ENCODE measurements at places on chromosomes 2 and 18.

DNA sequence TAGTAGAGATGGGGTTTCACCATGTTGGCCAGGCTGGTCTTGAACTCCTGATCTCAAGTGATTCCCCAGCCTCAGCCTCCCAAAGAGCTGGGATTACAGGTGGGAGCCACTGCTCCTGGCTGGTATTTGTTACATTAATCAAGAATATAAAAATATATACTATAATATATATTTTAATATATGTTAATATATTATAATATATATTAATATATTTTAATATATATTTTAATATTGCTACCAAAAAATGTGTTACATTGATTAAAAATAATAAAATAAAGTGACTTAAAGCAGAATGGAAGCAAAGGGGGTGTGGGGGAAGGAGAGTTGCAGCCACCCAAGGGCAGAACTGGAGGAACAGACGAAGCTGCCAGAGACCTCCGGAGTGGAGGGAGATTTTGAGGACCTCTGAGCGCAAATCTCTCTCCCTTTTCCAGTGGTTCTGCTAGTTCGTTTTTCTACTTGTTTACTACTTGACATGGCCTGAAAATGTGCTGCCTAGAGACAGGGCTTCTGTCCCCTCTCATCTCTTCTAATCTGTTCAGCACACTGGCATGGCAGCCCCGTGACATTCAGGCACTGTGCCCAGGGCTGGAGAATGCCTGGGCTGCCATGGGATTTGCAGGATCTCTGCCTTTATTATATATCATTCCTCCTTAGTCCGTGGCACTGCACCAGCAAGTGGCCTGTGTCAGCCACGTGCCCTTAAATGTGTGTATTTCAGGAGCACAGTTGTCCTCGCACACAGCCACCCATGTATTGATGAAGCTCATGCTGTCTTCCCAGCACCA is 47.9 kb upstream of the RAB12 start:
- no peak for DNase-seq

- no peak for DNase-seq
These were observed 246.1 kb upstream of the EPAS1 start for GRCh38 chr2:46051085-46051484.

DNA sequence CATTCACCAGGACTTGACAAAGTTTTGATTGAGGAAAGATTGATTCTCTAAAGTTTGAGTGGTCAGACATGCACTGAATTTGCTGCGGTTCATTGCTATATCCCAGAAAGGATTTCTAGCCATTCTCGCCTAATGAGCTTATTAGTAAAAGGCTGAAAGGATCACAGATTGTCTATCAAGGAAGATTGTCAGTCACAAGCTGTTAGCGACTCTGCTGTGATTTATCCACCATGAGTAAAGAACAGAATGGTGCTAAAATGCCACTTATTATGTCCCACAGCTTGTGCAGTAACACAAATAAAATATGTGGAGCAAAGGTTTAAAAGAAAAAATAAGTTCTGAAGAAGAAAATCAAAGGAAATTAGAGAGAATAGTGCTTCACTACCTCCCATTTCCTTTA is 701.2 kb upstream of the CDH7 start:
- no peak for DNase-seq

- DNase-seq = no peak
These were observed 147.1 kb downstream of the COL4A4 start for GRCh38 chr2:227016894-227017293.

- DNase-seq = no peak
These were observed 69.7 kb downstream of the ZNF521 start for GRCh38 chr18:25282282-25282681.

DNA sequence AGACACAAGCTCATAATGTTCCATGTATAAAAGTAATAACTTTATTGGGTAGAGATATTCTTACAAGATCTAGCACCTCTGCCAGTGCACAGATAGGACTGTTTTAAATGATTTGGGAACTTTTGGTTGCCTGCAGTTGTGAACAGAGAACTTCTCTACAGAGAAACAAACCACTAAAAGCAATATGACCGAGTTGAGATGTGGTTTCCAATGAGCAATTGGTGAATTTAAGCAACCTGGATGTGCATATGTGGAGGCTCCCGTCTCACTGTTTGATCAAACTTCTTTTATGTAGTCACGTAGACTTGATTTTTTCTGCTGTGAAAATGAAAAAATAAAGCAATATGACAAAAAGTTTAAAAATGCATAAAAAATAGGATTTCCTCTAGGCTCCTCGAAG is 7.8 kb downstream of the SOX11 start:
- no peak for DNase-seq

GRCh38 chr18:9156604-9157249 is 20.1 kb downstream of the ANKRD12 start:
- no peak for DNase-seq

DNA sequence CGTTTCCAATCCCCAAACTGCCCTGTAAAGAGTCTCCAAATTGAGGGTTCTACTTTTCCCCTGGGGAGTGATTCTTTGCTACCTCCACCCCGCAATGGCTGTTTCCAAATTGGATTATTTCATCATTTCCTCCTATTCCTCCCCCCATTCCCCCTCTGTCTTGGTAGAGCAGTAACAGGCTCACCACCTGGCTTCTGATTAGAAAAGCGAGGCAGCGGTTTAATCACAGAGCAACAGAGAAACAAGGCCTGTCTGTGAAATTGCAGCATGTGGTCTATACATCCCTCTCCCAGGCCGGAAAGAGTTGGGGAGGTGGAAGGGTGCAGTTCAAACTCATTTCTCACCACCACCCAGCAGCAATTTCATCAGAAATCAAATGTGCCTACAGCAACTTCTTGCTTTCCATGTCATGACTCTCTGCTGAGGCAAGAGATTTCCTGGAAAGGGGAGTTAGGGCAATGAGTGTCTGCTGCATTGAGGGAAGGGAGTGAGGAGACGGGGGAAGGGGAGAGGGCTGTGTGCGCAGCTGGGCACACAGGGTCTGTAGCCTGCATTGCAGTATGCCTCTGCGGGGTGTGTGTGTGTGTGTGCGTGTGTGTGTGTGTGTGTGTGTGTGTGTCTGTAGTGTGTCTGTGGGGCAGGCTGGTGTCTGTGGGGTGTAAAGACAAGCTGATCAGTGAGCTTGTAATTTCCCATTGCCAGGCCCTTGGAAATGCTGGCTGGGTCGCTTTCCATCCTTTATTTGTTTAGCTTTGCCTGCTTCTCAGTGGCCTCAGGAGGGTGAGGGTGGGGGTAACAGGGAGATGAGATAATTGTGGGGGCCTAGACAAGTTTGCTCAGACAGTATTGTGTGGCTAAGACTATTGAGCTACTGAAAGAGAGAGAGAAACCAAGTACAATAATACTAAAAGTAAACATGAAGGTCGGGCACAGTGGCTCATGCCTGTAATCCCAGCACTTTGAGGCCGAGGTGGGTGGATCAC is 13.5 kb upstream of the IGFBP2 start:
- peak; percentile 79 for DNase-seq

DNA sequence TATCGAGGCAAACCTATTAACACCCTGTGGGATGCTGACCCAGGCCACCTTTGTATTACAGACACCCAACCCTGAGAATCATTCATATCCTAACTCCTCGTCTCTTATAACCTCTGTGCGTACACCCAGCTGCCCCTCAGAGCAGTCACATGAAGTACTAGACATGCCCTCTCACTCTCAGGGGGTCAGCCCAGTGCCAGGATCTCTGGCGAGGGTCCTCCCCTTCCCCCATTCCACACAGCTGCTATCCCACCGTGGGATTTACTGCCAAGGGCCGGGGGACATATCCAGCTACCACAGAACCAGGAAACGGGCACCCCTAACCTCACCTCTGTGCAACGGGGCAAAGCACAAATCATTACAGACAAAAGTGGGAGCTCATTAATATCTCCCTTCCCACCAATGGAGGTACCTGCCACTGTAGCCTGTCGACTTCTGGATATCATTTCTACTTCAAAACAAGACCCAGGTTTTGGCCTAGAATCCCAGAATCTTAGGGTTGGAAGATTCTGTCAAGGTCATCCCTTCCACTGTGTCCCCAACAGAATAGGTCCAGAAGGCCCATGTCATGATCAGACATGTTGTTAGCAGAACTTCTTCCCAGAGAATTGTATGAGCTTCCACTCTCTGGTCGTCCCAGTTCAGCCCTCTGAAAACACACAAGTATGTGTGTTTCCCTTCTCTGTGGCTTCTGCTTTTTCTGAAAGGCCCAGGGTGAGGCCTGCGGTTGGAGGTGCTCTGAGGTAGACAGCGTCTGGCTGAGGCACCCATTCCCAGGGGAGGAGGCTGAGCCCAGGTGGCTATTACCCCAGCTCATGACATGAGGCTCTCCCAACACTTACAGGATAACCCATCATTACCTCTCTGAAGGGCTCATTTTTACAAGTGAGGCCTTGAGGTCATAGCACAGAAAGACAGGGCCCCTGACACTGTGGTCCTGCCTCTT is 1.7 kb downstream of the TMBIM1 start:
- DNase-seq = no peak

All from fibroblast of skin of right biceps (primary cell).